ENCODE measurements at places on chromosomes 1 and 21. TPM values are rescaled to one million over a fixed set of nuclear protein-coding genes. Genes with fewer than 3 reads are reported as not detected.

DNA sequence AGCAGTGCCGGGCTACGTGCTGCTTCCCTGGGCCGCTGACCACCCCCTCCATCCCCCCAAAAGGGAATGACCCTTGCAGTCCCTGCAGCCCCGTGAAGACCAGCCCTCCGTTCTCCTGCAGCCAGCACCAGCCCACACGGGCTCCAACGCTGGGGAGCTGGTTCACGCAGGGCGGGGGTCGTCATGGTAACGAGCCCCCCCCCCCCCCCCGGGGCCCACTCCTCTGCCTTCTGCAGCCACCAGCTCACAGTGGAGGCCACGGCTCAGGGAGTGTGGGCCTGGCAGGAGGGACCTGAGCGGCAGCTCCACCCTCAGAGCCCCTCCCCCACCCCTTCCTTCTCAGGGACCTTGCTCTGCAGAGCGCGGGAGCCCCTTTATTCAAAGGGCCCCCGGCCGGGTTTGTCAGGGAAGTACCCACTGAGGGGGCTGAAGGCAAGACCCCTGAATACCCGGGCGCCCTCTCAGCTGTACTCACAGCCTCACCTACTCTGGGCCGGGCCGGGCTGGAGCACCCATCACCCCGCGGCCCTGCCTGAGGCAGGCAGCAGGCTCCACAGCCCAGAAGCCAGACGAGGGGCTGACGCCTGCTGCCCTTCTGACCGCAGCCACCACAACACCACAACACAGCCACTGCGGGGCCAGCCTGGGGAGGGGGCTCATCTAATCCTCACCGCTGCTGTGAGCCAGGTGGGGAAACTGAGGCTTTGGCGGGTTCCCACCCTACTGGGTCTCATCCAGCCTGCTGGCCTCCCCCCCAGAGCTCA, 12.6 kb downstream of the MEGF6 start:
- DNase-seq = no peak
- no peaks in the 10 kb centered on the region for H3K36me3 ChIP-seq
- H3K4me3 ChIP-seq = peak overlapping the region; percentile 83
- H3K4me1 ChIP-seq = peaks cover 12% of the 10 kb centered on the region
- H3K27me3 ChIP-seq = no peaks in the 10 kb centered on the region

- no peaks in the 10 kb centered on the region for H3K4me1 ChIP-seq
- H3K4me3 ChIP-seq = no peak overlapping the region
- no peak overlapping the region for H3K27ac ChIP-seq
Observed at GRCh38 chr1:213326281-213327016, 275.4 kb downstream of the RPS6KC1 start.

GRCh38 chr1:115807723-115808122, 33.2 kb downstream of the NHLH2 start:
- no peaks in the 10 kb centered on the region for H3K36me3 ChIP-seq
- DNase-seq = no peak
- no peaks in the 10 kb centered on the region for H3K4me1 ChIP-seq
- peaks cover 10% of the 10 kb centered on the region for H3K27me3 ChIP-seq
- no peak overlapping the region for H3K27ac ChIP-seq

The FAM177B gene
- not detected for total RNA-seq

DNA sequence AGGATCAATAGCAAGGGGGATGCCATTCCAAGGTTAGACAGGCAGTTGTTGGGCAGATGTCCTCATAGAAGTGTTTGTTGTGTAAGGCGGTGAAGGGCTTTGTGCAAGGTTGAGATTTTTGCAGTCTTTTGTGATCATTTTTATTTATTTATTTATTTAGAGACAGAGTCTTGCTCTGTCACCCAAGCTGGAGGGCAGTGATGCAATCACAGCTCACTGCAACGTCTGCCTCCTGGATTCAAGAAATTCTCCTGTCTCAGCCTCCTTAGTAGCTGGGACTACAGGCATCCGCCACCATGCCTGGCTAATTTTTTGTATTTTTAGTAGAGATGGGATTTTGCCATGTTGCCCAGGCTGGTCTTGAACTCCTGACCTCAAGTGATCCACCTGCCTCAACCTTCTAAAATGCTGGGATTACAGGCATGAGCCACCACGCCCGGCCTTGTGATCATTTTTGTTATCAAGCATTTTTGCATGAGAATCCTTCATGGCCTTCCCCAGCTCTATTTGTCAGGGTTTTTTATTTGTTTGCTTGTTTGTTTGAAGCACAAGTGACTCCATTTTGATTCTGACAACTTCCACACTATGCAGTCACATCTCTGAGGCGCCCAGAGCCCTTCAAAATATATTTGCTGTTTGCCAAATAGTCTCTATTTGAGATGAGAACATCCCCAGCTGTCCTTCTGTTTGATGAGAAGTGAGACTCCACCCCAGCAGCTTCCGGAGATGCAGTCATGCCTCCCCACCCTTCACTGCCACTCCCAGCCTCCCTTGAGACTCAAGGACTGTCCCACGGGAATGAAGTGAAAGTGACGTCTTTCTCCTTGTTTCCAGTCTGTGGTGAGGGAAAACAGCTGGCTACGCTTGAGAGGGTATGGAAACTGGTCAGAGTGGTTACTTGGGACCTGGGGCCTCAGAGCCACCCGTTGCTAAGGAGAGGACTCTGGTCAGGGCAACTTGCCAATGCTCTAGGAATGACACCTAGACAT, 38.0 kb downstream of the TMEM50B start:
- H3K36me3 ChIP-seq = peaks cover 12% of the 10 kb centered on the region
- H3K4me1 ChIP-seq = peaks cover 15% of the 10 kb centered on the region
- peak overlapping the region; percentile 33 for H3K27ac ChIP-seq
- H3K4me3 ChIP-seq = no peak overlapping the region

GRCh38 chr1:186985889-186986491, 157.2 kb downstream of the PLA2G4A start:
- H3K27me3 ChIP-seq = peaks cover 10% of the 10 kb centered on the region
- H3K4me3 ChIP-seq = no peak overlapping the region
- H3K27ac ChIP-seq = no peak overlapping the region
- DNase-seq = no peak
- H3K36me3 ChIP-seq = no peaks in the 10 kb centered on the region
- no peaks in the 10 kb centered on the region for H3K4me1 ChIP-seq

DNA sequence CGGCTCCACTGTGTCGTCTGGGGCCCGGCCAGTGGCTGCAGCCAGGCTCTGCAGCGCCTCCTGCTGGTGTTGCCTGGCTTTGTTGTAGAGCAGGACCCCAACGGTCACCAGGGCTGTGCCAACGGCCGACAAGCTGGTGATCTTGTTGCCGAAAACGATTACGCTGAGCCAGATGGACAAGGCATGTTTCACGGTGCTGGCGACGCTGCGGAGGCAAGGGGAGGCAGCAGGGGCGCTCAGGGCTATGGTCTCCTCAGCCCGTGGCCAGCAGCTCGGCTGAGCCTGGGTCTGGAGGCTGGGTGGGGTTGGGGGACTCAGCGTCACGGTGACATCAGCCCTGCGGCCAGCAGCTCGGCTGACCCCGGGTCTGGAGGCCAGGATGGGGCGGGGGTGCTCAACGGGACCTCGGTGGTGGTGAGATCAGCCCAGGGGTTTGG, 7.0 kb upstream of the CDK11B start:
- H3K4me3 ChIP-seq = no peak overlapping the region
- H3K27ac ChIP-seq = no peak overlapping the region
- H3K4me1 ChIP-seq = peaks cover 2% of the 10 kb centered on the region
- H3K36me3 ChIP-seq = peaks cover 3% of the 10 kb centered on the region
- DNase-seq = no peak

DNA sequence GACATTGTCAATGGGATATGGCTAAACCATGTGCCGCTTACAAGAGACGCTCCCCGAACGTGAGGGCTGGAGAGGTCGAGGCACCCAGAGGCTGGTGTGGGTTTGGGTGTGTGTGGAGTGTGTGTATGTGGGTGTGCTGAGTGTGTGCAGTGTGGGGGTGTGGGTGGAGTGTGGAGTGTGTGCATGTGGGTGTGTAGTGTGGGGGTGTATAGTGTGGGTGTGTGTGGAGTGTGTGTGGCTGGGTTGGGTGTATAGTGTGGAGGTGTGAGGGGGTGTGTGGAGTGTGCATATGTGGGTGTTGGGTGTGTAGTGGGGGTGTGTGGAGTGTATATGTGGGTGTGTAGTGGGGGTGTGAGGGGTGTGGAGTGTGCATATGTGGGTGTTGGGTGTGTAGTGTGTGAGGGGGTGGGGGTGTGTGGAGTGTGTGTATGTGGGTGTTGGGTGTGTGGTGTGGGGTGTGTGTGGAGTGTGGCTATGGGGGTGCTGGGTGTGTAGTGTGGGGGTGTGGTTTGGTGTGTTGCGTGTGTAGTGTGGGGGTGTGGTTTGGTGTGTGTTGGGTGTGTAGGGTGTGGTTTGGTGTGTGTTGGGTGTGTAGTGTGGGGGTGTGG, 42.2 kb downstream of the SLC19A1 start:
- DNase-seq = no peak
- peaks cover 4% of the 10 kb centered on the region for H3K4me1 ChIP-seq
- H3K27me3 ChIP-seq = no peaks in the 10 kb centered on the region
- H3K27ac ChIP-seq = no peak overlapping the region

DNA sequence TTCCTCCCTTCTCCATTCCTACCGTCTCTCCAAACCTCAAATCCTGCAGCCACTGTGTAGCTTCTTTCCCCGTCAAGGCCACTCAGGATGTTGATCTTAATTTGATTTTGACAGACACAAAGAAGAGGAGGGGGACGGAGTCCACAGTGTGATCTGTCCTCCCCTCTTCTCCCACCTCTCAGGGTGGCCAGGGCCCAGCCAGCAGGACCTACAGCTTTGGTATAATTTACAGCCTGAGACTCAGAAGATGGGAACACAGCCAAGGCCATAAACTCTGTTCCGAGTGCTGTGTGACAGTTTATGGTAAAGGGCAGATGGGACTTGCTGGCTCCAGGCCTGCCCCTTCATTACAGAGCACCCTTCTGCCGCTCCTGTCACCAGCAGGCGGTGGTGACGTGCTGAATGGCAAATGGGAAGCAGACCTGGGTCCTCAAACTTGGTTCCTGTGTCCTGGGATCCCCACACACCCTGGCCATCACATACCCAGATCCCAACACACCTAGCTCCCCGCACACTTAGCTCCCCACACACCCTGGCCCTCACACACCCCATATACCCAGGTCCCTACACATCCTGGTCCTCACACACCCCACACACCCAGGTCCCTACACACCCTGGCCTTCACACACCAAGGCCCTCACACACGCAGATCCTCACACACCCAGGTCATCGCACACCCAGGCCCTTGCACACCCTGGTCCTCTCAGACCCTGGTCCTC, 71.6 kb downstream of the CD2 start:
- peak; percentile 39 for DNase-seq
- H3K27me3 ChIP-seq = no peaks in the 10 kb centered on the region
- peak overlapping the region; percentile 95 for H3K27ac ChIP-seq

The MYCL gene
- 0.34 TPM for total RNA-seq

- no peak overlapping the region for H3K4me3 ChIP-seq
- peaks cover 1% of the 10 kb centered on the region for H3K4me1 ChIP-seq
- peaks cover 9% of the 10 kb centered on the region for H3K27me3 ChIP-seq
- no peak for DNase-seq
- H3K36me3 ChIP-seq = no peaks in the 10 kb centered on the region
- no peak overlapping the region for H3K27ac ChIP-seq
Observed at GRCh38 chr1:154666051-154666790, 58.2 kb upstream of the ADAR start.

GRCh38 chr1:233032916-233033315, 82.5 kb downstream of the NTPCR start:
- no peak overlapping the region for H3K27ac ChIP-seq
- H3K4me3 ChIP-seq = no peak overlapping the region
- no peaks in the 10 kb centered on the region for H3K4me1 ChIP-seq
- H3K36me3 ChIP-seq = peaks cover 6% of the 10 kb centered on the region
- DNase-seq = no peak
- no peaks in the 10 kb centered on the region for H3K27me3 ChIP-seq

GRCh38 chr1:26894263-26894662, 4.2 kb upstream of the GPN2 start:
- no peaks in the 10 kb centered on the region for H3K27me3 ChIP-seq
- peaks cover 25% of the 10 kb centered on the region for H3K36me3 ChIP-seq
- H3K27ac ChIP-seq = no peak overlapping the region

DNA sequence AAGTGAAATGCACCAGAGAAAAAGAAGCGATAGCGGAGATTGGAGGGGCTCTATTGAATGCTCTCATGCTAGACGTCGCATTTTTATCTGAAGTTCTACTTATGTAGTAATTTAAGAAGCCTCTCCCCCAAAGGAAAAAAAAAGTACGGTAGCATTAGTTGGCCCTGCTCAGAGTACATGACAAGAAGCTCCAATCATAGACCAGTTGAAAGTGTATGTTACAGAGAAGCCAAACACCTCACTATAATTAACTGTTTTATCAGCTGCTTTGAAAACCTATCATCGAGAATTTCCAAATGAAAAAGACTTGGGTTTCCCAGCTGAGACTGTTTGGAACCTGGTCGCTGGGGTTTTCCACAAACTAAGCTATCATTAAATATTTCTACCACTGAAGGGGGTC, 19.6 kb upstream of the OVAAL start:
- DNase-seq = no peak
- H3K27me3 ChIP-seq = peaks cover 16% of the 10 kb centered on the region
- no peaks in the 10 kb centered on the region for H3K4me1 ChIP-seq
- H3K27ac ChIP-seq = no peak overlapping the region
- no peak overlapping the region for H3K4me3 ChIP-seq

- no peak overlapping the region for H3K27ac ChIP-seq
- peaks cover 12% of the 10 kb centered on the region for H3K27me3 ChIP-seq
- H3K36me3 ChIP-seq = peaks cover 16% of the 10 kb centered on the region
- peaks cover 8% of the 10 kb centered on the region for H3K4me1 ChIP-seq
- no peak for DNase-seq
Observed at GRCh38 chr1:116002781-116003420, 26.6 kb downstream of the SLC22A15 start.

DNA sequence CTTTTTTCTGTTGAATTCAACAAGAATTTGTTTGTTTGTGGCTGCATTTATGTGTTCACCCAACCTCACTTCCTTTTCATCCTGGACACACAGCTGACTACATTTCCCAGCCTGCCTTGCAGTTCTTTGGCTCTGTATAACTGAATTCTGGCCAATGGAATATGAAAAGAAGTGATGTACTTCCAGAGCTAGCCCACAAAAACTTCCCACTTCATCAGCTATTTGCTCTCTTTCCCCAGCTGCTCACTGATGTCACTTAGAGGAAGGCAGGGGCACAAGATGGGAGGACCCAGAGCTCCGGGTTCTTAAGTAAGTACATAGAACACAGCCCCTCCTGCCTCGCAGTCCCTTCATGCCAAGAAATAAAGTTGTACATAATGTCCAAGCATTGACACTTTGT, 235.0 kb upstream of the FGGY start:
- DNase-seq = no peak
- H3K36me3 ChIP-seq = peaks cover 2% of the 10 kb centered on the region
- no peak overlapping the region for H3K4me3 ChIP-seq

The DOP1B gene
- total RNA-seq = 24.1 TPM

All from activated naive CD8-positive, alpha-beta T cell treated with anti-CD3 and anti-CD28 coated beads, Interleukin-2, amount 10 ng/mL, durations not matched to agents 7 days and 5 days (primary cell).